Activated naive CD8-positive, alpha-beta T cell treated with anti-CD3 and anti-CD28 coated beads for 36 hours (primary cell): ENCODE measurements at places on chromosomes 5 and 9. TPM values are rescaled to one million over a fixed set of nuclear protein-coding genes. Genes with fewer than 3 reads are reported as not detected.

- H3K27me3 ChIP-seq: no peaks in the 10 kb centered on the region
- peak; percentile 14 for DNase-seq
- no peak overlapping the region for H3K27ac ChIP-seq
- H3K4me3 ChIP-seq: no peak overlapping the region
Measured at GRCh38 chr9:2228132-2228531, 213.0 kb downstream of the SMARCA2 start.

GRCh38 chr9:101442318-101442717 is 6.7 kb upstream of the ALDOB start:
- no peaks in the 10 kb centered on the region for H3K36me3 ChIP-seq
- peaks cover 64% of the 10 kb centered on the region for H3K27me3 ChIP-seq
- no peak overlapping the region for H3K4me3 ChIP-seq
- no peaks in the 10 kb centered on the region for H3K4me1 ChIP-seq
- no peak overlapping the region for H3K27ac ChIP-seq
- DNase-seq: no peak

Gene BAAT
- 0.06 TPM for total RNA-seq

Gene MAP3K1
- total RNA-seq: 10.6 TPM

Gene MYMK
- total RNA-seq: not detected

Gene ZDHHC11B
- not detected for total RNA-seq

Gene ANKRD31
- 0.99 TPM for total RNA-seq

Gene TSC1
- 23.6 TPM for total RNA-seq
